ENCODE measurements at places on chromosomes 4 and X. TPM values are rescaled to one million over a fixed set of nuclear protein-coding genes. Genes with fewer than 3 reads are reported as not detected.

WDFY3 gene
- 31.5 TPM for polyA plus RNA-seq

LRAT gene
- polyA plus RNA-seq = not detected

- no peak for DNase-seq
Observed at GRCh38 chr4:153238135-153238919, 34.1 kb downstream of the TRIM2 start.

- no peak for DNase-seq
Observed at GRCh38 chr4:3852309-3852708, 86.1 kb downstream of the ADRA2C start.

- no peak for DNase-seq
Observed at GRCh38 chr4:38166768-38167167, 206.6 kb downstream of the PTTG2 start.

- no peak for DNase-seq
Observed at GRCh38 chr4:96599752-96600151, 759.9 kb downstream of the PDHA2 start.

GIMD1 gene
- not detected for polyA plus RNA-seq

DCX gene
- not detected for polyA plus RNA-seq

GRCh38 chrX:38138157-38138891, 82.3 kb downstream of the SRPX start:
- DNase-seq = no peak

DNA sequence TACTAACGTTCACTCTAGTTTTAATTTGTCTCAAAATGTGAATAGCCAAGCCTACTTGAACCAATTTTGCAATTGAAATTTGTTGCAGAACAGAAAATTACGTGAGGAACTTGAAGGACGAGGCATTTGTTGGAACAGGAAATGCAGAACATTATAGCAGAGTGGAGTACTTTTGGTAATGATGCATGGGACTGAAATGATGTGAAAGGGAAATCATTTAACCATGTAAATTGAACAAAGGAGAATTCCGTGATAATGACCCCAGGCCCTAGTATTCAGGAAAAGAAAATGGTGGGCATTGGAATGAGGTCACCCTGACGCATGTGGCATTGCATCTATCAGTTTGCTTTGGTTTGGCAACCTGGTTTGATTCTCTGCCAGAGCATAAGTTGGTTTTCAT, 44.9 kb upstream of the BEND4 start:
- no peak for DNase-seq

NOX1 gene
- not detected for polyA plus RNA-seq

FHIP1A gene
- polyA plus RNA-seq = 0.06 TPM

DNA sequence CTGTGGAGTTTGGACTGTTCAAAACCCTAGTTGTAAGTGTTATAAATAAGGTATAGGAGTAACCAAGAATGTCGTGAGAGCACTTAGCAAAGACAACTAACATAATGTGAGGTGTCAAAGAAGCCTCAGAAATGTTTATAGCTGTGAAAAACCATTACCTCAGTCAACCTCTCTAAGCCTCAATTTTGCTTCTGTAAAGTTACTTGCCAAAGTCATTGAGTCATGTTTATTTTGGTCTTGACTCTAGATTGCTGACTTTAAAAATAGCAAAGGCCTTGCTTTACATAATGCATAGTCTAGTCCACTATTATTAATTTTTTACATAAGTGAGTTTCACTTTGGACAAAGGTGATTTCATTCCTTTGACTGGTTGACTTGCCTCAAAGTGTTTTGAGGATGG, 257.6 kb upstream of the CXXC4 start:
- DNase-seq = no peak

LPAR4 gene
- polyA plus RNA-seq = not detected

- DNase-seq = no peak
Observed at GRCh38 chrX:23732704-23733103, 10.4 kb downstream of the ACOT9 start.

DNA sequence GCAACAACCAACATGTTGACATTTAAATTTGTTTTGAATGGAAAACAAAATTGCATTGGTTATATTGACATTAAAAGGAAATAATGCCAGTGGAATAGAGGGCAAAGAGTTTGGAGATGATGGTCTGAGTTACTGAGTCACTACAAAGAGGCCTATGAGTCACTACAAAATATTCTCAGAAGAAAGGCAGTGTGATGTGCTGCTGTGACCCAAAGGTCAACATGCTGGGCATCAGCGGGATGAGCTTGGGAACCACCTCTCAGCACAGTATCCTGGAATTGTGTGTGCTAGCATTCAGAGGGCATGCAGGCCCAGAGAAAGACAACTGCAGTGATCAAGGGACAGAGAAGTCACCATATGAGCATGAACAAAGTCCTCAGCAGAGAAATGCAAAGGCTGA, 2.8 kb downstream of the CMC4 start:
- DNase-seq = no peak

PRKG2 gene
- polyA plus RNA-seq = 0.74 TPM

GRCh38 chr4:89800527-89801103, 36.3 kb downstream of the SNCA start:
- no peak for DNase-seq

All from AG04450 (cell line).